Fibroblast of lung (primary cell): ENCODE measurements at places on chromosomes 12 and 14.

DNA sequence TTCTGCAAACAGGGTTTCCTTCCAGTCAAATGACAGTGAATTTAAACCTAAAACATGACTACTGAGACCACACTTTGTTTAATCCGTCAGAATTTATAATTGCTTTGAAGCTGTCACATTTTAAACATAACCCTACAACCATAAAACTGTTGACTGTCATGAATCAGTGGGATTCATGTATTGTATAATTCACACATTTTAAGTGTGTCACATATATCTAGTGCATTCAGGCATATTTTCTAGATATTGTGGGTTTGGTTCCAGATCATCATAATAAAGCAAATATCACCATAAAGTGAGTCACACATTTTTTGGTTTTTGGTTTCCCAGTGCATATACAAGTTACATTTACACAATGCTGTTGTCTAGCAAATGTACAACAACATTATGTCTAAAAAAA is 304.4 kb downstream of the TMEM132D start:
- peak; percentile 40 for DNase-seq

- DNase-seq = no peak
Observed at GRCh38 chr12:10374624-10375018, 15.2 kb downstream of the KLRK1 start.

GRCh38 chr12:131313635-131314034 is 359.9 kb downstream of the ADGRD1 start:
- DNase-seq = no peak

DNA sequence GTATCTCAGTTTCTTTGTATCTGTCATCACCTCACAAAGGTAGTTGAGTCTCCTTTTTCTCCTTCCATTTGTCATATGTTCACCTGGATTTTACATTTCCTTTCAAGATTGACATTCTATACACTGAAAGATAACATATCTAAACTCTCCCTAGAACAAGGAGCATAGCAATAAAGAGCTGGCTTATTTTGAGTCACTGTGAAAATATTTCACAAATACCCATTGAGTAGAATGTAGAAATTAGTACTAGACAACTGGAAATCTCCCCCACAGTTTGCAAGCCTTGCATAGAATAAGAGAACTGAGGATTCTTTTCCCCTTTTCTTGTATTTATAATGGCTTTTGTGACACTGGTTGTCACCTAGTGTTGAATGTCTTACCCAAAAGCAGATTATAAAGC is 111.2 kb downstream of the KICS2 start:
- no peak for DNase-seq

DNA sequence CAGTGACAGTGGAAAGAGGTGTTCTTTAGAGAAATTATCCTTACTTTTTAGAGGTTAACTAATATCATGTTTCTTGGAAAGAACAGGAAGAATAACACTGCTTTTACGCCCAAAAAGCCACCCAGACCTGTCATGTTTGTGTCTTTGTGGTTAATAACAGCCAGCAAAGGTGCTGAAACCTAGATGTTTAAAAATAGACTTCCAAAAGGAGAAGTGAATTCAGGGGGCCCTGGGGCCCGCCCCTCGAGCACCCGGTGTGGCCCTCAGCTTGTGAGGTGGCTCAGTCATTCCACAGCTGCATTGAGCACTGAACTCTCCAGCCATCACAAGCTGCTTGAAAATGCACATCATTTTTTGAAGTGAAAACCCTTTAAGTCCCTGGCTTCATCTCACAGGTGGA is 20.8 kb upstream of the AMN start:
- no peak for DNase-seq

DNA sequence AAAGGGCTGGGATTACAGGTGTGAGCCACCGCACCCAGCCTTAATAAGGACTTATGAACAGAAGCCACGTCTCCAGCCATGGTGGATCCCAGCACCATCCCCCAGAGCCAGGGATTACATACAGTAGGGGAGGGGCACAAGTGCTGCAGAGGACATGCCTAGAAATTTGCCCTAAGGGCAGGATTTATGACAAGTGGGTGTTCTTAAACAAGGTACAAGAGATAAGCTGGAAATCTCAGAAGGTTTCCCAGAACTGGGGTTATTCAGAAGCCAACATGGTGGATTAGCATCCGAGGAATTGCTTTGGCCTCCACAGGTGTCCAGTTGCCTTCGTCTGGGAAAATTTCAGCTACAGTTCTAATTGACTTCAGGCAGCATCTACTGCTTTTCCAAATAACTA is 114.4 kb upstream of the EGLN3 start:
- no peak for DNase-seq

DNA sequence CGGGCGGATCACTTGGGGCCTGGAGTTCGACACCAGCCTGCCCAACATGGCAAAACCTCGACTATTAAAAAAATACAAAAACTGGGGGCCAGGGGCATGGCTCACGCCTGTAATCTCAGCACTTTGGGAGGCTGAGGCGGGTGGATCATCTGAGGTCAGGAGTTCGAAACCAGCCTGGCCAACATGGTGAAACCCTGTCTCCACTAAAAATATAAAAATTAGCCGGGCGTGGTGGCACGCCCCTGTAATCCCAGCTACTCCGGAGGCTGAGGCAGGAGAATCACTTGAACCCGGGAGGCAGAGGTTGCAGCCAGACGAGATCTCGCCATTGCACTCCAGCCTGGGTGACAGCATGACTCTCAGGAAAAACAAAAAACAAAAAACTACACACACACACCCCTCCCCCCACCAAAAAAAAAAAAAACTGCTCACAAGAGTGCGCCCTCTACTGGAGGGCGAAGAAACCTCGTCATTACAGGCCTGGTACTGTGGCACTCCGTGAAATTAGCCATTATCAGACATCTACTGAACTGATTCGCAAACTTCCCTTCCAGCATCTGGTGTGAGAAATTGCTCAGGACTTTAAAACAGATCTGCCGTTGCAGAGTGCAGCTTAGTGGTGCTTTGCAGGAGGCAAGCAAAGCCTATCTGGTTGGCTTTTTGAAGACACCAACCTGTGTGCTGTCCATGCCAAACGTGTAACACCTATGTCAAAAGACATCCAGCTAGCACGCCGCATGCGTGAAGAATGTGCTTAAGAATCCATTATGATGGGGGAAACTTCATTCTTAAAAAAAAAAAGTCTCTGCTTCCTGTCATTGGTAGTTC is 7.7 kb downstream of the PPP1R3E start:
- DNase-seq = peak; percentile 61

- DNase-seq = peak; percentile 7
Observed at GRCh38 chr12:110581931-110582275, 1.2 kb downstream of the PPTC7 start.

DNA sequence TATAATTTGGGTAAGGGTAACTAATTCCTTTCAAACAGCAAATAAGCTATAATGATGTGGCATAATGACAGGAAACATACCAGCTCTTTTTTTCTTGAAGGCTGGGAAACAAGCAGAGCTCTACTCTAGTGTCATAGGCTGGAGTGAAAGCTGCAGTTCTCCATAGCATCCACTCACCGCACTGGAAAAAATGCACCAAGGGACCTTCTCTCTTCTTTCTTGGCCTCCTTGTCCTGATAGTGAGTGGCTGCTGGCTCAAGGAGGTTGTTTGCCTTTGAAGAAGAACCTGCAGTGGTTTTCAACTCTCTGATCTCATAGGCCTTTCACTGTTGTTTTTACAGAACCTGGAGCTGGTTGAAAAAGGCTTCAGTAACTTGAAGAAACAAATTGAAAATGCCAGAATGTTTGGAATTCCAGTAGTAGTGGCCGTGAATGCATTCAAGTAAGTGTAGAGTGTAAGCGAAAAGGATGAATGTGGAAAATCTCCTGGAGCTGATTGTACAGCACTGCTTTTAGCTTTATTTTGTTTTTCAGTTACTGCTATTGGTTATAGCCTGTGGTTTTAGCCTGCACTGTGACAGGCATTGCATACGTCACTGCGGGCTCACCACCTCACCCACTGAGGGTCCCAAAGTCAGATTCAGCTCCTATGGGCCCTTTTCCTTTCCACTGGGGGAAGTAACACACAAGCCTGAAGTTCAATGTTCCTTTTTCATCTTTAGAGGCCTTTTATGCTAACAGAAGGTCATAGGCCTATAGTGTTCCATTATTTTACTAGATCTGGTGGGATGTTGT is 17.2 kb upstream of the AKAP5 start:
- no peak for DNase-seq

DNA sequence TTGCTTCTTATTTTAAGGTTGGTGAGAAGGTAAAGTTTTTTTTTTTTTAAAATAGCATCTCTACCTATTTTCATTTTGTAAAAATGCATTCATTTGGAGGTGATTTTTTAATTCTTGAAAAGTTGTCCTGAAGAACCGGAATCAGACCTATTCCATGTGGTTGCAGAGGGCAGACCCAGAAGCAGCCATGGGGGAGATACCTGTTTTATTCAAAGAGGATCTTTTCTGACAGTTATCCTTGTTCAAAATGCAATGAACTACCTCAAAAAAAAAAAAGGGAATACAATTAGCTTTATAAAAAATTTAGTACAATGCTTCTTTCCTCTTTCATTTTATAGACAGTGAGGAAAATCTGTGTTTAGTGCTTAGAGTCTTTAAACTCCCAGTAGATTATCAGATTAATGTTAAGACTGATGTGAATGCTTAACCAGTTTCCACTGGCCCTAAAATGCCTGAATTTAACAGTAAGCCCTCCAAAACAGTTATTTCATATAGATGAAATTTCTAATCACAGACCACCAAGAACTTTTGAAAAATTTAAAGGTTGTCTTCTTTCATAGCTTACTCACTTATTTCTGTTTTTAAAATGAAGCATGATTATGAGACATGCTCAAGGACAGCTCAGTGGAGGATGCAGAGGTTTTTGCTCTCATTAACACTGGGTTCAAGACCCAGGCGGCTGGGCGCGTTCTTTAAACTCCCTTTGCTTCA is 8.6 kb upstream of the NEMF start:
- DNase-seq = no peak

- DNase-seq = peak; percentile 75
Observed at GRCh38 chr12:25771041-25771440, 187.4 kb upstream of the RASSF8 start.

GRCh38 chr12:92094751-92095161 is 50.9 kb downstream of the BTG1 start:
- peak; percentile 32 for DNase-seq

- peak; percentile 39 for DNase-seq
Observed at GRCh38 chr12:123576611-123577010, 7.7 kb upstream of the TMED2 start.

DNA sequence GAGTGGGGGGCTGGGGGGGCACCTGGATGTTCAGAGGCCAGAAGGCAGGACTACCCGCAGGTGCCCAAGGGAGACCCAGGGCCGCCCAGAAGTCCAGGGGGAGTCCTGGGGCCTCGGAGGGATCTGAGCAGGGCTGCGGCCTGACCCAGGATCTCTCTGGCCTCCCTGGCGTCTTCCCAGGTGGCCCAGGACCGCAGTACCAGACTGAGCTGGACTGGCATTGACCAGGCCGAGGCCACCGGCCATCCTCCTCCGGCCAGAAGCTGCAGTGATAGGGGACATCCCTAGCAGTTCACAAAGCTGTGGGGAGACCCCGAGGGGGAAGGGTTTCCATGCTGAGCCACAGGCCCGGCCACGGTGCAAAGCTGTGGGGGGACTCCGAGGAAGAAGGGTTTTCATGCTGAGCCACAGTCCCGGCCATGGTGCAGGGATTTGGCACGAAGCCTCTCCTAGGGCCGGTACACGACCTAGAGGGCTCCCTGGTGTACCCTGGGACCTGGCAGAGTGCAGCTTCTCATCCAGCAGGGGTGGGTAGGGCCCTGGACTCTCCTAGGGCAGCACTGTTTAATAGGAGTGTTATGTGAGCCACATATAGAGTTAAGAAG is 24.4 kb downstream of the FBRSL1 start:
- DNase-seq = no peak

DNA sequence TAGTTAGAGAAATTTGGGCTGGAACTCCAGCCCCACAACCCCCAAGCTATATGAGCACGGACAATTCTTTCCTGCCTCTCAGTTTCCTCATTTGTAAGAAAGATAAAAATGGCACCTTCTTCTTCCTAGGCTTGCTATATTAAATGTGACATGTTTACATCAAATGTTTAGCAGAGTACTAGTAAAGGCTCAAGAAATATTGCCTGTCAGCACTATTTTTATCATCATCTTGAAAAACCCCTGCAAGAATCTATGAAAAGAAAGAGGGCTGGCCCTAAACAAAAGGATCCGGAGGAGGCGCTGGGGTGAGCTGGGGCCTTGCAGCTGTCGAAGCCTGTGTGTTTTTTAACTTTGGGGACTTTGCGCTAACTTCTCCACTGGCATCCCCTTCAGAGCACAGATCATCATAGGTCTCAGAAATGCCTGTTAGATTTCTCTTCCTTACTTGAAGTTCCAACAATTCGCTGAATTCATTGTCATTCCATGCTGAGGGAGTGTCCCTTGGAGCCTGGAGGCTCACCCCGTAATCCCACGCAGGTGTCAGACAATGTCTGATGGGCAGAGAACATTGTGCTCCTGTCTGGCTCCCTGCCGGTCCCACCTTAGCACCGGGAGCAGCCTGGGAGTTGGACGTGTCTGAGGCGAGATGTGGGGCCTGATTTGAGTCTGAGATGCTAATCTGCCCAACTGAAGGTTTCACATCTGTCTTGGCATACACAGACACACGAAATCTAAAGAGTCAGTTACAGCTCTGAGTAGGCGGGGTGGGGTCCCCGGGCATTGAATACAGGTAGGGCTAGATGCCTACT is 206.8 kb downstream of the NUAK1 start:
- DNase-seq = no peak

DNA sequence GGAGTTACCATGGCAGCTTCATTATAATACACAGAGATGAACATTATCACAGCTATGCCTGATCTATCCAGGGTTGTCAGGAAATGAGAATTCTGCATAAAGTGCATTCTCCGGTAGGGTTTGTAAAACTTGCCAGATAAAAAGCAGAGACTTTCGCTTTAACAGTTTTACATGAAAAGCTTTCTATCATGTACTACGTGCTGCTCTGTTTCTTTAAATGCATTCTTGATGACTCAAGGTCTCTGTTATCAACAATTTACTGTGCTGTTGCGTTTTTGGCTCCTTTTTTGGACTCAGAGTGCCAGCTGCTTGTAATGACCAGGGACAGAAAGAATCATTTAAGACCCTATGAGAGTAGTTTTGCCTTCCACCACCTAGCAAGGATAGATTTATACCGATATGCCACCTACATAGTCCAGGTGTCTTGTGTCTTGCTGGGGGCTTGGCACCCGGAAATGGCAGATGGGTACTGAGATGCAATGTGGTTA is 371.2 kb downstream of the BTG1 start:
- peak; percentile 86 for DNase-seq

- no peak for DNase-seq
Observed at GRCh38 chr14:37924622-37925021, 283.1 kb upstream of the SSTR1 start.

GRCh38 chr14:34275078-34275477 is 187.0 kb downstream of the SPTSSA start:
- DNase-seq = no peak

DNA sequence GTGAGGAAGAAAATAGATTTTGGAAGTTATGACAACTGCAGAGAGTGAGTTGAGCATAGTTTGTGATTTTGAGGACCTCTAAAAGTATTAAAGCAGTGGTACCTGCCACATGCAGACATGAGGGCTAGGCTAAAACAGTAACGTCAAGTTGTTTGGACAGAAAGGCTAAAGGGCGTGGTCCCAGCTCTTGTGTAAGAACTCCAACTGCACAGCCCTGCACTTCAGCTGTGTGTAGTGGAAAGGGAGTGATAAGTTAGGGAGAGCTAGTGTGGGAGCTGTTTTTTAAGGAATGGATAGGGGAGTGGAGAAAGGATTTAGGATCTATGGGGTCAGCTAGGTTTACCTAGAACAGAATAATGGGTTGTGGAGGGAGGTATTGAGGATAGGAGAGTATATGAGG is 39.5 kb downstream of the TESPA1 start:
- DNase-seq = no peak

- no peak for DNase-seq
Observed at GRCh38 chr12:124576061-124576650, 8.7 kb upstream of the NCOR2 start.
